ENCODE measurements at places on chromosomes 7 and 10. TPM values are rescaled to one million over a fixed set of nuclear protein-coding genes. Genes with fewer than 3 reads are reported as not detected.

CDHR3 gene
- total RNA-seq, result 7.1 TPM

APBB1IP gene
- 20.5 TPM for total RNA-seq

ICA1 gene
- total RNA-seq, result 41.8 TPM

EPHB6 gene
- total RNA-seq, result 17.4 TPM

THNSL1 gene
- total RNA-seq, result 5.4 TPM

ANLN gene
- 1.2 TPM for total RNA-seq

MAD1L1 gene
- 45.2 TPM for total RNA-seq

REPIN1 gene
- 95.8 TPM for total RNA-seq

HOXA7 gene
- 31.3 TPM for total RNA-seq

OR2A7 gene
- 12.3 TPM for total RNA-seq

Measured in kidney (tissue), 22 donors.